ENCODE measurements at places on chromosomes 2 and 18.
A peak's percentile ranks its signal among the peaks of the same experiment; 100 is the strongest.

- DNase-seq = no peak
Observed at GRCh38 chr2:10449486-10449831, 1.3 kb upstream of the ODC1 start.

- peak; percentile 27 for DNase-seq
Observed at GRCh38 chr2:10883801-10884478, 27.8 kb upstream of the KCNF1 start.

DNA sequence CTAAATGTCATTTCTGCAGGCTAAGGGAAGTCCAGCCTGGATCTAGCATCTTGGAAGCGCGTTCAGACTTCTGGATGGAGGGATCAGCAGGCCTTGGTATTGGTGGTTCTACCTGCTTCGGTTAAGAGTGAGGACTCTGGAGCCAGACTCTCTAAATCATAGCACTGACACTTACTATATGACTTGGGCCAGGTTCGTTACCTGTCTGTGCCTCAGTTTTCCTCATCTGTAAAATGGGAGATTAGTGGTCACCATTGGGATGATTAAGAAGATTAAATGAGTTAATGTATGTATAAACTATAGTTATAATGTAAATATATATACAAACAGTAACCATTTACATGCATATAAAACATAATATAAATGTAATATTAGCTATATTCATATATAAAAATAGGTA lies 995 bp upstream of the ICOS start:
- no peak for DNase-seq

GRCh38 chr2:6880200-6880733 lies 2.7 kb downstream of the RSAD2 start:
- no peak for DNase-seq

GRCh38 chr18:76679259-76679658 lies 143.1 kb upstream of the ZNF236 start:
- DNase-seq = no peak

- DNase-seq = no peak
Observed at GRCh38 chr2:47907039-47907781, 912 bp upstream of the FBXO11 start.
